ENCODE measurements at places on chromosomes 12 and 14.

- no peak for DNase-seq
Measured at GRCh38 chr12:124316257-124316900, 21.5 kb downstream of the RFLNA start.

DNA sequence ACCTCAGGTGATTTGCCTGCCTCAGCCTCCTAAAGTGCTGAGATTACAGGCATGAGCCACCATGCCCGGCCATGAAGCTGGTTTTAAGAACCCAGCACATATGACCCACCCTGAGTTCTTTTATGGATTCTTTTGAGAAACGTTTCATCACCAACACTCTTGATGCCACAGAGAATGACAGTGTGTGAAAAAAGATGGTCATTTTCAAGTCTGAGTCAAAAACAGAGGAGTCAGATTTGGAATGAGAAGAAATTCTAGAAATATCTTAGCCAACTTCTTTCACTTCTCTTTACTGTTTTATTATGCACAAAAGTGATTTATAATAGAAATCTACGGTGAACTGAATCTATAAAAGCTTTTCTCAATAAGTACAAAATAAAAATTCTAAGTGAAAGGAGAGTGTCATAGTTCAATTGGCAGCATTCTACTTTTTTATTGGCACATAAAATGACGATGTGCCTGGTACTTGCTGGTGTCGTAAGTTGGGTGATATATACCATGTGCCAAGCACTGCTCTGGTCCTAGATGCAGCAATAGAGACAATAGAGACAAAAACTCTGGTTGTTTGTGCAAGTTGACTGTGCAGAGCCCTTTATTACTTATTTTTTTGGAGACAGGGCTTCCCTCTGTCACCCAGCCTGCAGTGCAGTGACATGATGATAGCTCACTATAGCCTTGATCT lies 33.9 kb downstream of the CCDC177 start:
- DNase-seq: no peak

DNA sequence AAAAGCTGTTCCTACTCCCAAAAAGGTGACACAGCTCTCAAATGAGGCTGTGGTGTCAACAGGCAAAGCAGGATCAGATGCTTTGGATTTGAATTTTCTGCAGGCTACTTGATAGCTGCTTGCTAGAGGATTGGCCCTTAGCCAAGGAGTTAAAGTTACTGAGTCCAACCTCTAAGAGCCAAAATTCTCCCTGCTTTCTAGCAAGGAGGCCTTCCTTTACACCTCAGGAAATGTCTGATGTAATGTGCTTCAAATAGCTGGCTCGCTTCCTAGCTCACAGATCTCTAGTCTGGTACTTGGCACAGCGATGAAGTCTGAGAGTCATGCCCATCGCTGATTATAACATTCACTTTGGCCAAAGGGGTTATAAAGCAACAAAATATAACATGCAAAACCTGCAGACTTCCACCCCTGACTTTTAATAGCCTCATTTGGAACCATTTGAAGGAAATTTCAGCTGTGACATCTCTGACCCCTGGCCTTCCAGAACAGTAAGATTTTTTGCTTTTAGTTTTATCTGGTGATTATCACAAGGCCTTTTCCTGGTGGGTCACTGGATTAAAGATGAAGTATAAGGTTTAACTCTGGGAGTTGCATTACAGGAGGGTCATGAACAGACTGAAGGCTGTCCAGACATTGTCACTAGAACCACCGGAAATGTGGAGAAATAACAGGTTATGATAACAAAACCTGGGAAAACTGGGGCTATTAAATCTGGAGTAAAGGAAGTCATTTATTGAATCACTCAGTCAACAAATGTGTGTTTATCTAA lies 189.7 kb downstream of the EPS8 start:
- peak; percentile 45 for DNase-seq

DNA sequence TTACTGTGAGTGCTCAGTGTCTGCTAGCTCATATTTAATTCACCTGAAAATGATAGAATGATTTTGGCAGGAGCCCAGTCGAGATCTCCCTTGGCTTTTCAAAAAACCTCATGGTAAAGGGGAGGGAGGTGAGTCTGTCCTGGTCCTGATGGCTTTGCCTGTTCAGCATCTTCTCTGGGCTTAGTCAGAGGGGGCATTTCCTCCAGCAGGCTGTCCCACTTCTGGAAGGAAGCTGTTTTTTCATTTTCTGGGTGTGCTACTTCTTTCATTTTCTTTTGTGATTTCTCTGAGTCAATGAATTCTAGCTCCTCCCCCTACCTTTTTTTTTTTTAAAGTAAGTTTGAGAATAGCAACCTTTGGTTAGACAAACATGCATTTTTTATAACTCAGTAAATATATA lies 58.8 kb downstream of the TMX1 start:
- no peak for DNase-seq

- no peak for DNase-seq
Measured at GRCh38 chr12:122811777-122812176, 23.5 kb upstream of the HIP1R start.

DNA sequence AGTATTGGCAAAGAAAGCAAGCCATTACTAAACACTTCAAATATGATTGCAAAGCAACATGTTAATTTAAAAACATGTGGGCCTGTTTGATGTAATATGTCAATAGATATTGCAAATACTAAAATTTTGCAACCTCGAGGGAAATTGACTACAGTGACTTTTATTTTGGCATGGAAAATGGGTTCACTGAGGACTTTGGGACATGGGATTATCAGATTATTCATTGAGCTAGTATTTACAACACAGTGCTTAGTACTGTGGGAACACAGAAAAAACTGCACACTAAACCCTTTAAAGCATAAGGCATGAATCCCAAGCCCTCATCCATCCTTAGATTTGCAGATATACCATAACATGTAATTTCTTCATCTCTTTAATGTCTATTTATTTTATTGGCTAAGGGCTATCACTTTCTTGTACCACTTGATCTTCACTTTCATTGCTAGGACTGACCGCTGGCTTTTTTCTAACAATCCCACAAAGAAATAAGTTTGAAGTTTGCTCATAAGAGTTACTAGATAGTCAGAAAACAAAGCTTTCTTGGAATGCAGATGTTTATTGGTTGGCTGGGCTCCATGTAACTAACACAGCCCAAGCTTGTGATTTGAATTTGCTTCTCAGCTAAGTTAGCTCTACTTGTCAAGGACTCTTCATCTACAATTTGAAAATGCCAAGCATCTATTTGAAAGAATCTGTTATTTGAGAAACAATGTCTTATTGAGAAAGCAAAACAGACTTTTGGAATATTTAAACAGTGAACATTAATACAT lies 48.7 kb downstream of the PPFIBP1 start:
- DNase-seq: no peak

Measured in right renal pelvis (tissue), 4 donors.